ENCODE measurements at places on chromosomes 3 and 15. TPM values are rescaled to one million over a fixed set of nuclear protein-coding genes. Genes with fewer than 3 reads are reported as not detected.

DNA sequence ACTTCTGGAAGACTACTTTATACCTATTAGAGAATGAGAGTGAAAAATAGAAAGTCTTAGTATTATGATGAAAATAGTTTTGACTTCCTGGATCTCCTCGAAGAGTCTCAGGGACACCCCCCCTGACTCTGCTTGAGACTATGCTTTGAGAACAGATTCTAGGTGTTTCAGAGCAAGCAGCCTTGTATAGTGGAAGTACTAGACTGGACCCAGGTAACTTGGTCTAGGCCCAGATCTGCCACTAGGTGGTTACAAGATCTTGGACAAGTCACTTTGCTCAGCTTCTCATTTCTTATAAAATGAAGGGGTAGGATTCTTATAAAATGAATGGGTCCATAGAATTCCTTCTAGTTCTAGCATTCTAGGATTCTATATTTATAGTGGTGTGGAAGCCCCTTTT is 9.1 kb downstream of the ABHD5 start:
- DNase-seq, result peak; percentile 38

Gene GPR62
- not detected for polyA plus RNA-seq

DNA sequence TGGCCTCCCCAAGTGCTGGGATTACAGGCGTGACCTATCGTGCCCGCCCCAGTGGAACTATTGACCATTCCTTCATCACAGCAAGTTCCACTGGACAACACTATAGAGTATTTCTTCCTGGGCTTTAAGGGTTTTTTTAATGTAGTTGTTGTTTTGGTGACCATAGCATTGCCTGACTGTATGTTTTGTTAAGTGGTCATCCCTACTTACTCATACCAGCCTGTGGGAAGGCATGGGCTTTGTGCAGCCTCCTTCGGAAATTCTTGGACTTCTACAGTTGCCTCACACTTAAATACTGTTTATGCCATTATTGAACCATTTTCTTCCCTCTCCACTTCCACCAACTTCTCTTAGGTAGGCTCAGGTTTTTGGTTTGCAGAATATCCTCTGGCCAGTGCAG is 19.9 kb upstream of the ALPK3 start:
- no peak for DNase-seq

DNA sequence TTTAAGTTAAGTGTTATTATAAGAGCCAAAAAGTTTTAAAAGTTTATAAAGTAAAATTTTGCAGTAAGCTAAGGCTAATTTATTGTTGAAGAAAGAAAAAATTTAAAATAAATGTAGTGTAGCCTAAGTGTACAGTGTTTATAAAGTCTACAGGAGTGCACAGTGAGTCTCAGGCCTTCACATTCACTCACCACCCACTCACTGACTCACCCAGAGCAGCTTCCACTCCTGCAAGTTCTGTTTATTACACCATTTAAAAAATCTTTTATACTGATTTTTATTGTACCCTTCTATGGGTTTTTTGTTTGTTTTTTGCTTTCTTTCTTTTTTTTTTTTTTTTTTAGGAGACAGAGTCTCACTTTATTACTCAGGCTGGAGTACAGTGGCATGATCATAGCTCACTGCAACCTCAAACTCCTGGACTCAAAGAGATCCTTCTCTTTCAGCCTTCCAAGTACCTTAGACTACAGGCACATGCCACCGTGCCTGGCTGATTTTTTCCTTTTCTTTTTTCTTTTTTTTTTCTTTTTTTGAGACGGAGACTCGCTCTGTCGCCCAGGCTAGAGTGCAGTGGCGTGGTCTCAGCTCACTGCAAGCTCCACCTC is 25.9 kb downstream of the CSTA start:
- no peak for DNase-seq

- DNase-seq, result no peak
Measured at GRCh38 chr3:191301782-191302411, 27.3 kb upstream of the CCDC50 start.

Gene MAGI1
- 0.10 TPM for polyA plus RNA-seq

- DNase-seq, result no peak
Measured at GRCh38 chr15:75785771-75786574, 57.3 kb upstream of the UBE2Q2 start.

Gene CPN2
- not detected for polyA plus RNA-seq

Gene DPPA2
- polyA plus RNA-seq, result 0.12 TPM

- DNase-seq, result no peak
Measured at GRCh38 chr3:157142315-157142714, 17.6 kb downstream of the CCNL1 start.

Gene PLSCR5
- polyA plus RNA-seq, result not detected

GRCh38 chr3:157913741-157914150 is 192.5 kb downstream of the SHOX2 start:
- no peak for DNase-seq

GRCh38 chr3:12966847-12967605 is 106.2 kb downstream of the IQSEC1 start:
- peak; percentile 39 for DNase-seq

DNA sequence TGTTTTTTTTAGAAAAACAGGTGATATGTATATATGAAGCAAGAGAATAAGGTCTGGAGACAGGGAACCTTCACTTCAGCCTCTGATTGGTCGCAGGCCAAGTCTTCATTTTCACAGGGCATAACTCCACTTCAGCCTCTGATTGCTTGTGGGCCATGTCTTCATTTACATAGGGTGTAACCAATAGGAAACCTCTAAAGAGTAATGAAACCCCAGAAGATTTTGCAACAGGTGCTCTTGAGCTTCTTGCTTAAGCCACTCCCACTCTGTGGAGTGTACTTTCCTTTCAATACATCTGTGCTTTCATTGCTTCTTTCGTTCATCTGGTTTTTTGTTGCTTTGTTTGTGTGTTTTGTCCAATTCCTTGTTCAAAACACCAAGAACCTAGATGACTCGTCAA is 22.6 kb upstream of the SCG3 start:
- DNase-seq, result no peak

Gene SLCO2A1
- not detected for polyA plus RNA-seq

DNA sequence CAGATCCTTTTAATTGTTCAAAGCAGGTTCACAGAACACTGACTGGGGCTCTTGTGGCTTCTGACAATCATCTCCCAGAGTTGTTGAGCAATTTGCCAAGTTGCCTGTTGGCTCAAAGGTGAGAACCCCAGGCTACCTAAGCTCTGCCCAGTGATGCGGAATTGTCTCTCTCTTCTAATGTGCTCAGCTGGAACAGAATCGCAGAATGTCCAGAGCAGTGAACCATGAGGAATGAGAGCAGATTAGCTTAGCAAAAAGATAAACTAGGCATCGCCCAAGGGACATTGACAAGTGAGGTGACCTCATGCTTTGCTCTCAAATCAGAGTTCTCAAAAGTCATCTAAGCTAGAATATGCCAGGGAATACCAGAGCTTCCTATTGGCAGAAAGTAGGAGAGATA is 148.1 kb downstream of the WDR76 start:
- no peak for DNase-seq

DNA sequence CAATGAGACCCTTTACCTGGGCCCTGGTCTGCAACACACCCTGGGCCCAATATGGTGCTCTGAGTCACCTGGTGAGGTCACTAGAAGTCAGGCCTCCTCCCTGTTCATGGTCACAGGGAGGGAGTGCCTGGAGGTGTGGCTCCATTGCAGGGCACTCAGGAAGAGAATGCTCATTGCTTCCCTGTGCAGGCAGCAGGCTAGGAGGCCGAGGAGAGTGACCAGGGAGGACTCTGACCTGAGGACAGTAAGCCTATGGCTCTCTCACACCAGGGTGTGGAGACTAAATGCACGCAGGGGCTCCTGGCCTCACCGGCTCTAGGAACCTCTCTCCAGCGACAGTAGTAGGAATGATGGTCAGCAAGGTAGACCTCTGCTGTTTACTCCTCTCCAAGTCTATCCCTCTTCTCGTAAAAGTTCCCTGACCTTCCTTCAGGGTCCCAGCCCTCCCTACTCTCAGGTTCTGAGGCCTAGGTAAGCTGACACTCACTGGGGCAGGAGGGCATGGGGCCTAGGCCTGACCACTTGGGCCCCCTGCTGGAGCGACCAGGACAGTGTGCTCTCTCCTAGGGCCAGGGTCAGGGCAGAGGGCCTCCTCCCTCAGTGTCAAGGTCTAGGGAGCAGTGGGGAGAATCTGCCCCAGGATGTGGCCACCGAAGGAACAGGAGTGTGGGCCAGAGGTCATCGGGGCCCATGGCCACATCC is 9.6 kb upstream of the SLCO2A1 start:
- no peak for DNase-seq

DNA sequence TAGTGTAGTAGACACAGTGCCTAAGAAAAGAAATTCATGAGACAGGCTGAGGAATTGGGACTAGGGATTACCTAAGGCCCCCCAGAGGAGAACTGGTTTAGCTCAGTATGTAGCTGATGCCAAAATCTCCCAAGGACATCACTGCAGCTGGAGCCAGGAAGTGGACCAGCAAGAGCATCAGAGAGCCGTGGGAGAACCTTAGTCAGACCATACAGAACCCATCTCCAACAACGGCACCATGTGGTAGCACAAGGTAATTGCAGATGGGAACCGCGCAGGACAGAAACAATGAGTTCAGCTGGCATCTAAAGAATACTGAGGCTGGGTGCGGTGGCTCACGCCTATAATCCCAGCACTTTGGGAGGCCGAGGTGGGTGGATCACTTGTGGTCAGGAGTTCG is 81.7 kb downstream of the WNT5A start:
- DNase-seq, result no peak

DNA sequence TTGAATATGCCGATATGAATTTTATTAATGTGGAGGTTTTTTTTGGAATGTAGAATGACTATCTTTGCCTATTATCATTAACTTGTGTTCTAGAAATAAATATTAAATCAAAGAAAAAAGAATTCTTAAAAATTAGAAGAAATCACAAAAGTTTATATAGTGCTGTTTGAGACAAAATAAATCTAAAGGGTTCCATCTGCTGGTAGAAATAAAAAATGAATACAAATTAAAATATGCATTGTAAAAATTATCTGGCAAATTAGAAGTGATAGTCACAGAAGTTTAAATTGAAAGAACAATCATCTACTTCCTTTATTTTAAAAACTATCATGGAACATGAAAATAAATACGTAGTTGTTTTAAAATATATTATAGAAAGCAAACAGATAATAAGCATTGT is 22.7 kb upstream of the ZBTB20 start:
- no peak for DNase-seq

- DNase-seq, result no peak
Measured at GRCh38 chr3:2041931-2042330, 56.7 kb upstream of the CNTN4 start.

DNA sequence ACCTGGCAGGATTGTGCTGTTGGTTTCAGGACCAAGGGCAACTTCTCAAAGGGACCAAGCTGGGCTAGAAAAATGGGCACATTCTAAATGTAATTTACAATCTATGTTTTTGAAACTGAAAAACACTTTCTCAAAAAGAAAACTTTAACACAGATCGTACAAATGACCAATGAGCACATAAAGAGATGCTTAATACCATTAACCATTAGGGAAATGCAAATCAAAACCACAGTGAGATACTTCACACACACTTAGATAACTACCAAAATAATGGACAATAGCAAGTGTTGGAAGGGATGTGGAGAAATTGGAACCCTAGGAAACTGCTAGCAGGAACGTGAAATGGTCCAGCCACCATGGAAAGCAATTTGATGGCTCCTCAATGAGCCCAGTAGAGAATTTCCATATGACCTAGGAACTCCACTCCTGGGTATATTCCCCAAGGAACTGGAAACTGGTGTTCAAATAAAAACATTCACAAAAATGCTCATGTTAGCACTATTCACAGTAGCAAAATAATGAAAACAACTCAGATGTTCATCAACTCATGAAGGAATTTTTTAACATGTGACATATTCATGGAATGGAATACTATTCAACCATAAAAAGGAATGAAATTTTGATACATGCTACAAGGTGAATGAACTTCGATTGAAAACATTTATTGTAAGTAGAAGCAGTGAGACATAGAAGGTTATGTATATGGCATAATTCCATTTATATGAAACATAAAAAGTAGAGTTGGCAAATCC is 288.3 kb upstream of the NR2F2 start:
- DNase-seq, result no peak

- no peak for DNase-seq
Measured at GRCh38 chr3:40397129-40397528, 10.1 kb downstream of the ENTPD3 start.

Gene TMC3
- polyA plus RNA-seq, result not detected

GRCh38 chr3:42130007-42130328 is 38.8 kb downstream of the TRAK1 start:
- no peak for DNase-seq

- DNase-seq, result no peak
Measured at GRCh38 chr3:54531741-54532140, 396.1 kb downstream of the LRTM1 start.

- no peak for DNase-seq
Measured at GRCh38 chr15:63019511-63020109, 22.9 kb upstream of the TPM1 start.

Gene ZNF860
- 16.2 TPM for polyA plus RNA-seq

Gene KNG1
- polyA plus RNA-seq, result not detected

- no peak for DNase-seq
Measured at GRCh38 chr3:196214783-196215441, 1.4 kb upstream of the SLC51A start.

Gene MESP2
- polyA plus RNA-seq, result 0.19 TPM

DNA sequence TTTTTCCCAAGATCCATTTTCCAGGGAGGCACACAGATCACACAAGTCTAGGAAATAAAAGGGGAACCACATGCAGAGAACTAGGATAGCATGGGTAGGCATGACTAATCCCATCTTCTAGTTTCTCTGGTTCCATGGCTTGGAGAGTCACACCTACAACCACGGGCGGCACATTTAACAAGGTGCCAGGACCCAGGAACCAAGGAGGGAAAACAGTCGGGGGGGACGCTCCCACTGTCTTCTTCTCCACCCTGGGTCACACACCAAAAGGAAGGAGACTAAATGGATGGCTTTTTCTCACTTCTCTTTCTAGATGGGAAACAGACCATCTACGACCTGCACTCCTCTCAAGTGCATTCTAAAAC is 4.6 kb upstream of the SMCO1 start:
- DNase-seq, result peak; percentile 55

Gene TCF12
- polyA plus RNA-seq, result 27.1 TPM

Gene C2CD4A
- not detected for polyA plus RNA-seq

Gene ZBTB47
- 0.34 TPM for polyA plus RNA-seq

GRCh38 chr3:160860346-160860745 is 104.3 kb downstream of the PPM1L start:
- DNase-seq, result no peak

DNA sequence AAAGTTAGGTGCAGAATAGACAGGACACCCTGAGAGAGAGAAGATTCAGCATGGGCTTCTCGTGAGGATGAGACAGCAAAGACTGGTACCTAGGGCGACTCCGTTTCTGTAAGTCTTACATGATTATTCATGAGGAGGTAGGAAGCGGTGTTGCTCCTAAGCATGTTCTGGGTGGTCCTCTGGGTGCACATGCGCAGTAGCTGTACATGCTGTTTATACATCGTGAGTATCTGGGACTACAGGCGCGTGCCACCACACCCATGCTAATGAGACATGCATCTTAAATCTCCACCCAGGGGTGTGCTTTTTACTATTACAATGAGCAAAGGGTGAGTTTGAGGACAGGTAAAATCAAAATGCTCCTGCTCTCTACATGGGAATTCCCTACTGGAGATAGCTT is 12.3 kb downstream of the ALPK3 start:
- no peak for DNase-seq

GRCh38 chr3:40961104-40961857 is 238.0 kb upstream of the CTNNB1 start:
- DNase-seq, result no peak

Gene ECE2
- not detected for polyA plus RNA-seq

Gene RHO
- polyA plus RNA-seq, result 0.04 TPM

All from B cell (primary cell).